ENCODE measurements at places on chromosomes 2 and 18. TPM values are rescaled to one million over a fixed set of nuclear protein-coding genes. Genes with fewer than 3 reads are reported as not detected.

DNA sequence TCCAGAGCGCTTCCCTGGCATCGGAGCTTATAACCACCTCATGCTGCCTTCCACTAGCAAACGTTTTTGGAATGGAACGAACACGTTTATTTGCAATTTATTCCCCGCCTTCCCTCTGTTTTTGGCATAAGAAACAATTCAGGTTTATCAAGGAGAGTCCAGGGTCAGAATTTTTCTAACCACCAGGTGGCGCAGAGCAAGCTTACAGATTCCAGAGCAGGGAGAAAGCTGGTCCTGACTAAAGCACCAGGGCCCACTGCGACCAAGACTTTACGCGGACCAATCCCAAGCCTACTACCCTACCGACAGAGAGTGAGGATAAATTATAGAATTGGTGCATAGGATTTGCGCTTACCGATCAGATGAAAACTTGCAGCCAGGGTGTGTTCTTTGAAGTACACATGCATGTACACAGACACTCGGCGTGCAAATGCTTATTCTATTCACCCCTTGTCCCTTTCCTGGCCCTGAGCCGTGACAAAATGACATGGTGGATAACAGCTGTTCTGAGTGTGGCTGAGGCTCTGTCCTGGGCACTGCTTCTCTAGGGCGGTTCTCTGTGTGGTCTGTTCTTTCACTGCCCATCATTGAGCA, 34.7 kb downstream of the NAPG start:
- peak; percentile 80 for DNase-seq

GRCh38 chr2:129673234-129673633, 306.2 kb upstream of the RAB6C start:
- no peak for DNase-seq

The CTDSP1 gene
- total RNA-seq, result 176 TPM

The PAX8 gene
- 13.2 TPM for total RNA-seq

The MAP3K19 gene
- total RNA-seq, result not detected

- DNase-seq, result no peak
Measured at GRCh38 chr2:156396126-156396525, 40.1 kb upstream of the GPD2 start.

The RSAD2 gene
- 10.9 TPM for total RNA-seq

GRCh38 chr2:132776287-132776686, 106.3 kb upstream of the LYPD1 start:
- no peak for DNase-seq

DNA sequence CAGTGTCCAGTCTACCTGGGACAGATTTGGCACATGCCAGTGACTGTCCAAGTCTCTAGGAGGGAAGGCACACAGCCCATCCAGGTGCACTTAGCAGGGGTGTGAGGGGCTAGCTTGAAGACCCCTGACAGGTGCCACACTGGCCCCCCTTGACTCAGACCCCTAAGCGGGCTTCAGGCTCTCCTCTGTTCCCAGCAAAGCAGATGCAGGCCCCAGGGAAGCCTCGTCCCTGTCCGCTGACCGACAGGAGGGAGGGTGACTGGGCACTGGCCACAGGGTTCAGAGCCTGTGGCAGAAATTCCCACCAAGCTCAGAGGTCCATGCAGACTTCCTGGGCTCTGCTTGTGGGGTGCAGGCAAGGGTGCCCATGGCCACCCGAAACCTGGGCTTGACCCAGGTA, 239.8 kb upstream of the MYT1L start:
- DNase-seq, result no peak

The BCL2 gene
- total RNA-seq, result 19.3 TPM

- peak; percentile 91 for DNase-seq
Measured at GRCh38 chr2:46471-47345, at the start of gene FAM110C. TSS of gene FAM110C (minus strand) at chr2:46505. CDS start at chr2:46385, 120 bp downstream.

- DNase-seq, result no peak
Measured at GRCh38 chr18:22102953-22103646, 66.3 kb upstream of the GATA6 start.

The MAP4K3 gene
- 29.4 TPM for total RNA-seq

The RAB27B gene
- 16.0 TPM for total RNA-seq

DNA sequence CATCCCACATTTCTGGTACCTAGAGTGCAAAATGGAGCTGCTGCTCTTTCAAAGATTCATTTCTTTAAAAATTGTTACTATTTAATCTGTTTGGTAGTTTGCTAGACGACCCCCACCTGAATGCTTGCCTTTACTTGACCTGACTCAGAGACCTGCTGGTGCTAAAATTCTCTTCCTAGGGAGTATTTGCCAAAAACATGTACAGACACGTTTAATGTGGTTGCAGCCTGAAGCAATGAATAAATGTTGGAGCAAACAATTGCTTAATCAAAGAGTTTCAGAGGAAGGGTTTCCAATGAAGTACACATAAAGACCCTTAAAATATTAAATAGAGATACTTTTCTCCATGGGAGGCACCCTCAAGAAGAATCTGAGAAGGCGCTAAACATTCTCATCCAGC, 734.4 kb downstream of the CBLN2 start:
- no peak for DNase-seq

DNA sequence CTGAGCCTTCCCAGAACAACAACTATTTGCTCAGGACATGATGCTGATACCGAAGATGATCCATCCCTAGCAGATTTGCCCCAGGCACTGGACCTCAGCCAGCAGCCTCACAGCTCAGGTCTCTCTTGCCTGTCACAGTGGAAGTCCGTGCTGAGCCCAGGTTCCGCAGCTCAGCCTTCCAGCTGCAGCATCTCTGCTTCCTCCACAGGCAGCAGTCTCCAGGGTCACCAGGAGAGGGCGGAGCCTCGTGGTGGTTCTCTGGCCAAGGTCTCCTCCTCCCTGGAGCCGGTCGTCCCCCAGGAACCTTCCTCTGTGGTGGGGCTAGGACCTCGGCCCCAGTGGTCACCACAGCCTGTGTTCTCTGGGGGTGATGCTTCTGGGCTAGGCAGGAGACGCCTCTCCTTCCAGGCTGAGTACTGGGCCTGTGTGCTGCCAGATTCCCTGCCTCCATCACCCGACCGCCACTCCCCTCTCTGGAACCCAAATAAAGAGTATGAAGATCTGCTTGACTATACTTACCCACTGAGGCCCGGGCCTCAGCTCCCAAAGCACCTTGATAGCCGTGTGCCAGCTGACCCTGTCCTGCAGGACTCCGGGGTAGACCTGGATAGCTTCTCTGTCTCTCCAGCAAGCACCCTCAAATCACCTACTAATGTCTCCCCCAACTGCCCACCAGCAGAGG, 15.4 kb downstream of the CEP68 start:
- DNase-seq, result no peak

The ANTXR1 gene
- total RNA-seq, result 13.8 TPM

GRCh38 chr2:133173224-133173623, 395.0 kb downstream of the NCKAP5 start:
- no peak for DNase-seq

GRCh38 chr2:42925742-42926433, 133.5 kb upstream of the HAAO start:
- DNase-seq, result peak; percentile 44
